ENCODE measurements at places on chromosomes 13 and 19. TPM values are rescaled to one million over a fixed set of nuclear protein-coding genes. Genes with fewer than 3 reads are reported as not detected.

- no peak for DNase-seq
- H3K4me1 ChIP-seq, result no peaks in the 10 kb centered on the region
- H3K27ac ChIP-seq, result no peak overlapping the region
- no peak overlapping the region for H3K4me3 ChIP-seq
Measured at GRCh38 chr19:49988433-49988832, 27.5 kb upstream of the SIGLEC11 start.

DNA sequence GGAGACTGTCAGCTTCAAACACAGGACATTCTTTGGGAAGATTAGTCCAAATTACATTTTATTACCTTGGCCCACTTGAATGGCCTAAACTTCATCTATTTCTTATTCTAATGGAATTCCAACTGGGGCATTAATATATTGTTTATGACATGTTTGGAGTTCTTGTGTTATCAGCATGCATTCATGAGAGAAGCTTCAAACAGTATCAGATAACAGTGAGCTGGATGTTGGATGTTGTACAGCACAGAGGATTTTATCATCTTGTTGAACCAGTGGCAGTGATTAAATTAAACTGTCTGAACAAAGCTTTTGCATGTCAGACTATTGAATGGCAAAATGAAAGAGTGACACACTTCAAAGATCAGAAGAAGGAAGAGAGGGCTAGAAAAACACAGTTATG is 50.0 kb downstream of the MZT1 start:
- no peaks in the 10 kb centered on the region for H3K4me1 ChIP-seq
- no peak overlapping the region for H3K4me3 ChIP-seq
- no peaks in the 10 kb centered on the region for H3K36me3 ChIP-seq
- no peaks in the 10 kb centered on the region for H3K27me3 ChIP-seq
- no peak for DNase-seq

The ZNF816 gene
- 7.0 TPM for total RNA-seq

The RGS9BP gene
- not detected for total RNA-seq

DNA sequence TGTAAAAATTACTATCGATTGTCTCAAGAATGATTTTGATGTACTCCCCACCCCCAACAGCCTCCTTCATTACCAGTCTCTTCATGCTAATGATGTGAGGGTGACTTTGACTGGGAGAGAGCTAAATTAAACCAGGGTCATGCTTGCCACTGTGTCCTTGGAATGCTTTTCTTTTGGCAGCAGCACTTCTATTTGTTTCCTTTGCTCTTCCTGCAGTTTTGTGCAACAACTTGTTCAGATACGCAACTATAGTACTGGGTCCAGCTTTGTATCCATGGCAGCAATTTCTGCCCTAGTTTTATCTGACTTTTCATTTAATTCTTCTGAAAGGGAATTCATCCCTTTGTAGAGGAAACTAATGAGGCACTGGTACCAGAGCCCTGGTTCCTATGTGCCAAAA is 2792.1 kb downstream of the PCDH9 start:
- no peaks in the 10 kb centered on the region for H3K27me3 ChIP-seq
- no peaks in the 10 kb centered on the region for H3K4me1 ChIP-seq
- no peak for DNase-seq
- H3K4me3 ChIP-seq, result no peak overlapping the region

GRCh38 chr19:40279120-40279551 is 6.0 kb downstream of the AKT2 start:
- peaks cover 31% of the 10 kb centered on the region for H3K4me1 ChIP-seq
- no peak for DNase-seq
- no peaks in the 10 kb centered on the region for H3K27me3 ChIP-seq
- H3K36me3 ChIP-seq, result no peaks in the 10 kb centered on the region
- no peak overlapping the region for H3K27ac ChIP-seq

The RASL11A gene
- total RNA-seq, result 0.41 TPM

The ZNF610 gene
- 1.2 TPM for total RNA-seq

The ZNF285 gene
- 0.19 TPM for total RNA-seq

DNA sequence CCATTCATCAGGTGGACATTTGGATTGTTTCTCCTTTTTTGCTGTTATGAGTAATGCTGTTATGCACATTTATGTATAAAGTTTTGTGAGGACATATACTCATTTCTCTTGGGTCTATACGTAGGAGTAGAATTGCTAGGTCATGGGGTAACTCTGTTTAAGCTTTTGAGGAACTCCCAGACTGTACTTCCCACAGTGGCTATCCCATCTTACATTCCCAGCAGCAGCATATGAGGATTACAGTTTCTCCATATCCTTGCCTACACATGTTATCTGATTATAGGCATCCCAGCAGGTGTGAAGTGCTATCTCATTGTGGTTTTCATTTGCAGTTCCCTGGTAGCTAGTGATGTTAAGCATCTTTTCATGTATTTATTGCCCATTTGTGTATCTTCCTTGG is 5.9 kb downstream of the ZSCAN22 start:
- no peak for DNase-seq
- H3K4me1 ChIP-seq, result peaks cover 5% of the 10 kb centered on the region
- H3K27me3 ChIP-seq, result no peaks in the 10 kb centered on the region
- no peak overlapping the region for H3K27ac ChIP-seq
- H3K36me3 ChIP-seq, result peaks cover 6% of the 10 kb centered on the region

The PGLYRP1 gene
- total RNA-seq, result not detected

The ATP12A gene
- not detected for total RNA-seq

DNA sequence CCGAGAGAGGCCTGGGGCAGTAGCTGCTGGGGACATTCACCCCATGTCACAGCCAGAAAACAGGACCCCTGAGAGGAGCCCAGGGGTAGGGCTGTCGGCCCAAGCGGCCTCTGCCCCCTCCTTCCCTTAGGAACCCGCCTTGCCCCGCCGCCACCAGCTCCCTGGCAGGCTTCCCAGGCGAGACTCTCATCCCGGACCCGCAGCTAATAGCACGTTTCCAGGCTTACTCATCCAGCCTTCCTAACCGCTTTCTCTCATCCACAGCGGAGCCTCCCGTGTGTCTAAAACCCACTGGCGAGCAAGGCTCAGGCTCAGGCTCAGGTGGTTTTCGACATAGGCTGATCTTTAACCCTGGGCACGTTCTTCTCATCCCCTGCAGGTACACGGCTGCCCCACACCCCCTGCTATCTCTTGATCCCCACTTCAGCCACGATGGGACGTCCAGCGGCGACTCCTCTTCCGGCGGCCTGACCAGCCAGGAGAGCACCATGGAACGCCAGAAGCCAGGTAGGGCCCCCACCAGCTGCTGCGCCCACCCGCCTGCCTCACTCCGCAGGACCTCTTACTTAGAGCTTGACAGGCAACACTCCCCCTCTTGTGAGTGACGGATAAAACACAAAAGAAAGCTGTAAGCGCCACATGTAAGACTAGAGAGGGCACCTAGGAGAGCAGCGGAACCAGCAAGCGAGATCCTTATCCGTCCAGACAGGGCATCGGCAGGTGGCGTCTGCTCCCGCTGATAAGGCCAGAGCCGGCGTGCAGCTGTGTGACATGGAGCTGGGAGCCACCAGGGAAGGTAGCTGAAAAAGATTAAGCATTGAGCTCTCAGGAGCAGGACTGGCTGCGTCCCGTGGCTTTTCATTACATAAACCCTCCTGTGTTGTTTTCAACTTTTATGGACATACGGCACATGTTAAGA is 71.3 kb downstream of the DPF1 start:
- H3K27ac ChIP-seq, result no peak overlapping the region
- no peaks in the 10 kb centered on the region for H3K4me1 ChIP-seq
- H3K4me3 ChIP-seq, result no peak overlapping the region
- peaks cover 17% of the 10 kb centered on the region for H3K36me3 ChIP-seq
- DNase-seq, result no peak
- H3K27me3 ChIP-seq, result no peaks in the 10 kb centered on the region

DNA sequence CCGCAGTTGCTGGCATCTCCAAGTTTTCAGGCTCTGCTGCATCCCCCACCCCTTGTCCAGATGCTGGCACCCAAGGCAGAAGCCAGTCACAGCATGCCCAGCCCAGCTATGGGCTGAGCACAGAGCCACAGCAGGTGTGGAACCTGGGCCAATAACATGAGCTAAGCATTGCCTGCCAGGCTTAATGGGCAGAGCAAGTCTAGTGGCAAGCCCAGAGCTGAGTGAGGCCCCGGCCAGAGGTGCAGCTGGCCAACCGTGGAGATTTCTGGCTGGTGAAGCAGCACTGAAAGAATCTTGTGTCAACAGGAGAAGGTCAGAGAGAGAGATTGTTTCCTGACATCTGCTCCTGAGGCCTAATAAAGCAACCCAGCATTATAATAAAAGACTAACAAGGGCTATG is 111.0 kb downstream of the B3GLCT start:
- no peak overlapping the region for H3K27ac ChIP-seq
- no peak overlapping the region for H3K4me3 ChIP-seq
- H3K4me1 ChIP-seq, result no peaks in the 10 kb centered on the region

- no peak overlapping the region for H3K27ac ChIP-seq
- no peak for DNase-seq
- H3K27me3 ChIP-seq, result peaks cover 4% of the 10 kb centered on the region
- H3K4me3 ChIP-seq, result no peak overlapping the region
Measured at GRCh38 chr13:109764470-109765291, 21.7 kb downstream of the IRS2 start.

DNA sequence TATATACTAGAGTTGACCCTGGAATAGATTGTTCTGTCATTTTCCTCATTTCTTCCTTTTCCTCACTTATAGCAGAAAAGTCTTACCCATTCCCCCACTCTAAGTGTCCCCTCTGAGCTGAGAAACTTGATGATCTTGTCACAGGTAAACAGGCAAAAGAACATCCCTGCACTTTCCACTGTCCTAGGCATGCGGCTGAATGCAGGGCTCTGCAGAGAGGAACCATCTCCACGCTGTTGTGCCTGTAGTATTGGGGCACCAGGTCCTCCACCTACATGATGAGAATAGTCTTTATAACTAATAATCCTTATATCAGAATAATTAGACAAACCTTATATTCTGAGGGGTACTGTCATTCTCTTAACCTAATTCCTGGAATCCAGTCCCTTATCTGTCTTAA is 211.3 kb downstream of the RBM26 start:
- peak overlapping the region; percentile 93 for H3K27ac ChIP-seq

The WDR87 gene
- total RNA-seq, result not detected

The ZFP28 gene
- 0.05 TPM for total RNA-seq

The FOXO1 gene
- 2.4 TPM for total RNA-seq

GRCh38 chr13:46182491-46182877 is 507 bp upstream of the LCP1 start:
- peak overlapping the region; percentile 99 for H3K27ac ChIP-seq
- H3K4me1 ChIP-seq, result peaks cover 7% of the 10 kb centered on the region
- no peaks in the 10 kb centered on the region for H3K27me3 ChIP-seq
- no peaks in the 10 kb centered on the region for H3K36me3 ChIP-seq
- no peak for DNase-seq

- peak overlapping the region; percentile 82 for H3K4me3 ChIP-seq
- no peaks in the 10 kb centered on the region for H3K27me3 ChIP-seq
- no peak for DNase-seq
- H3K27ac ChIP-seq, result no peak overlapping the region
Measured at GRCh38 chr19:15123900-15124299, 16.7 kb downstream of the SYDE1 start.

The PIAS4 gene
- total RNA-seq, result 23.2 TPM

DNA sequence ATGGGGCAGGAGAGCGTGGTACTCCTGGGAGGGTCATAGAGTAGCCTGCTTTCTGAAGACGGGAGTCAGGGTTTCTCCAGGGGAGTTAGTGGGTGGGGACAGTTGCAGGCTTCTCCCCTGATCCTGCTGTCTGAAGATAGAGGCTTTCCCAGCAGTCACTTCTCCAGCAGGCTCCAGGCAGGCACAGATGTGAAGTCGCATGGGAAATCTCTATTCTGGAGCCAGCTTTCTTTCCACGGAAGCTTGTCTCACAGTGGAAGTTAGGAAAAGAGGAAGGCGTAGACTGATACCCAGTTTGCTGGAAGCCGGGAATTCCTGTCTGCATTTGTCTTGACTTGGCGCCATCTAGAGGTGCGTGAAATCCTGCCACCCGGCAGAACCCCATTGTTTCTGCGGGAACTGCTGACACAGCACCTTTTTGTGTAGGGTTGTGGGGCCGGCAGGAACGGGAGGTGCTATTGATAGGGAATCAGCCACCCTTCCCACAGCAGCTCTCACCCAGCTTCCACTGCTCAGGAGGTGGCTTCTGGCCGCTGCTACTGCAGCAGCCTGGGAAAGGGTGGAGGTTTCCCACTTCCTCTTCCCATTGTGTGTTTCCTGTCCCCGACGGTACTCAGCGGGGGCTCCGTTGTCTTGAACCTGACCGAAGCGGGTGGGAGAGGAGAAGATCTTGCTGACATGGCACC is 28.5 kb upstream of the NPAS1 start:
- peaks cover 10% of the 10 kb centered on the region for H3K4me1 ChIP-seq
- H3K4me3 ChIP-seq, result no peak overlapping the region
- peak; percentile 21 for DNase-seq
- no peak overlapping the region for H3K27ac ChIP-seq
- H3K27me3 ChIP-seq, result no peaks in the 10 kb centered on the region

DNA sequence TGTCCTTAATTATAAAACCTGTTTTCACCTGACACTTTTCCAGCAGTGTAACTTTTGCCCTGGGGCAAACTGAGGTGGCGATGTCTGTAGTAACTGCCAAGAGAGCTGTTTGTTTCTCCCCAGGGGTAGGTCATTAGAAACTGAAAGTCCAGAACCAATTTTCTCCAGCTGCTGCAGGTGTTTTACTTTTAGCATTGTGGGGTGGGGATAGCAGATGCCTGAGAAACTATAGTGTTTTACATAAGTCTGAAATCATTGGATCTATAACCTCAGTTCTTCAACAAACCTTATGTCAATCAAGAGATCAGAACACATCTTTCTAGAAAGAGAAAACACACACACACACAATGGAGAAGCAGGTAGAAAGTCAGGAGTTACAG is 92.7 kb downstream of the LHFPL6 start:
- DNase-seq, result peak; percentile 17
- no peak overlapping the region for H3K4me3 ChIP-seq
- H3K27me3 ChIP-seq, result no peaks in the 10 kb centered on the region
- H3K4me1 ChIP-seq, result no peaks in the 10 kb centered on the region

- no peak overlapping the region for H3K4me3 ChIP-seq
- no peak overlapping the region for H3K27ac ChIP-seq
- DNase-seq, result no peak
Measured at GRCh38 chr19:18144906-18145305, 8.1 kb upstream of the PIK3R2 start.

The GRK1 gene
- not detected for total RNA-seq

The FCHO1 gene
- 45.8 TPM for total RNA-seq

DNA sequence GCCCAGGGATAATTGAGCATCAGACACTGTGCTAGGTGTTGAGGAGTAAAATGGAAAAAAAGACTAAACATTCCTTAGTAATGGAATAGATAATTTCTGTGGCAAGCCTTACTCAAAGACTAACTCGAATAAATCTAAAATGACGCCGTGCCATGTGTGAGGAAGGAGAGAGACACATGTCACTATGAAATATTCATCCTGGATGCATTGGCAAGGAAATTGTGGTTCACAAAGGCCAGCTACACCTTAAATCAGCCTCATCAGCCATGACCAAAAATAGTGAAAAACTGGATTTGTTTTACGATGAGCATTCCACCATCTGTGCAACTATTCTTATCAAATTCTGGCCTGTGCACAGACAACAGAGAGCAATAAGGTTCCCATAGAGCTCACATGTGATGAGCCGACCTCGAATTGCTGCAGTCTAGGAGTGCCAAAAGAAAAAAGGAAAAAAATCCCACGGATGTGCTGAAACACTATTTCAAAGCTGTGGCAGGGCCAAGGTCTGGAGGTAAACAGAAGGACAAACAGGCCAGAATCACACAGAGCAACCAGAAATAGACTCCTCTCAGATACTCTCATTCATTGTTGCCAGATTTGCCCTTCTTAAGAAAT is 505.7 kb downstream of the EFNB2 start:
- H3K36me3 ChIP-seq, result no peaks in the 10 kb centered on the region
- no peak overlapping the region for H3K4me3 ChIP-seq
- no peaks in the 10 kb centered on the region for H3K4me1 ChIP-seq
- H3K27ac ChIP-seq, result no peak overlapping the region
- H3K27me3 ChIP-seq, result no peaks in the 10 kb centered on the region

- H3K27me3 ChIP-seq, result no peaks in the 10 kb centered on the region
- no peaks in the 10 kb centered on the region for H3K36me3 ChIP-seq
- peak within 1 kb of the TSS; percentile 97 for H3K27ac ChIP-seq
Measured at GRCh38 chr19:8513687-8514504, at the start of gene ZNF414. ZNF414 (minus strand) TSS chr19:8514167; CDS start chr19:8514046, 121 bp downstream.

The ARHGAP33 gene
- total RNA-seq, result 19.3 TPM

Measured in GM12878 (cell line).